ENCODE measurements at places on chromosomes 6 and 20.

GRCh38 chr20:58091810-58092209 is 136.6 kb downstream of the ANKRD60 start:
- DNase-seq, result no peak

DNA sequence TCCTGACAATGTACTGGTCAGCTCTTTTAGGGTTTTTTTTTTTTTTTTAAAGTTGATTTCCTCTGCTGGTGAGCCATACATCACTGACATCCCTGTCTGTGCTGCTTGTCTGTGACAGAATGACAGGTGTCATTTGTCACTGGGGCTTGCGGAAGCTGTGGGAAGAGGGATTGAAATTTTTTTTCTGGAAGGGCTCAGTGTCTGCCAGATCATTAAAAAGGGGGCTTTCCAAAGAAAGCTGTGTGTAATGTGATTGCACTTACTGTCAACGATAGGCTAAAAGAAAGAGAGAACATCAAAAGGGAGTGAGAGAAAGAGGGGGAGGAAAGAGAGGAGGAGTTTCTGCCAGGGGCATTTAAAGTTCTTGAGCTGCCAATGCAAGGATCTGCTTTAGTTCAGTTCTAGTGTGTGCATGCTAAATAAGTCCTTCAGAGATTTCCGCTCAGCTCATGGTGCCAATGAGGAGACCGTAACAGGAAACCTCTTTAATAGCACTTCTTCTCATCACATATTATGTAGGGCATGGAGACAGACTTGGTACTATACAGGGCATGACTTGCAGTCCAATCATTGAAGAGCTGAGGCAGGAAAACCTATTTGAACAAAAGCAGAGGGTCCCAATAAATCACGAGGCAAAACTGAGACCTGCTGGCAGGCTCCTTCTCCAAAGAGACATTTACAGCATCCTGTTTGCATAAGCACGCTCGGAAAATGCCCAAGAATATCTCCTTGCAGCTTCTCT is 177.2 kb downstream of the TSHZ2 start:
- DNase-seq, result peak; percentile 47

- peak; percentile 76 for DNase-seq
Measured at GRCh38 chr20:50655311-50655880, 35.9 kb downstream of the RIPOR3 start.

DNA sequence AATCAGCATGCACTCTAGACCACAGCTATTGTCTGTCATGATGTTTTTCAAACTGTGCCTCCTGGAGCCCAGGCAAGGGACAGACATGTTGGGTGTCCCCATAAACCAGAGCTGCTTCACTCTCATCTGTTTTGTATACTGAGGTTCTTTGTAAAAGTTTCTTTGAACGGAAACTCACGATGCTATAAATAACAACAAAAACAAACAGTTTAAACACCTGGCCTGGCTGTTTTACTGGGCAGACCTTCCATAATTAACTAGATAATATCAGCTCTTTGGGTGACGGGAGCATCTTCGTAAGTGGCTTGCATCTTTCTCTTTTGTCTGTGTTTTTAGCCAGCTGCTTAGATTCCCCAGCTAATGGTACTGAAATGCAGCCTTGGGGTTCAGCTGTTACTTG is 190.3 kb downstream of the ZDHHC14 start:
- no peak for DNase-seq

- DNase-seq, result no peak
Measured at GRCh38 chr20:10250902-10251301, 32.3 kb downstream of the SNAP25 start.

DNA sequence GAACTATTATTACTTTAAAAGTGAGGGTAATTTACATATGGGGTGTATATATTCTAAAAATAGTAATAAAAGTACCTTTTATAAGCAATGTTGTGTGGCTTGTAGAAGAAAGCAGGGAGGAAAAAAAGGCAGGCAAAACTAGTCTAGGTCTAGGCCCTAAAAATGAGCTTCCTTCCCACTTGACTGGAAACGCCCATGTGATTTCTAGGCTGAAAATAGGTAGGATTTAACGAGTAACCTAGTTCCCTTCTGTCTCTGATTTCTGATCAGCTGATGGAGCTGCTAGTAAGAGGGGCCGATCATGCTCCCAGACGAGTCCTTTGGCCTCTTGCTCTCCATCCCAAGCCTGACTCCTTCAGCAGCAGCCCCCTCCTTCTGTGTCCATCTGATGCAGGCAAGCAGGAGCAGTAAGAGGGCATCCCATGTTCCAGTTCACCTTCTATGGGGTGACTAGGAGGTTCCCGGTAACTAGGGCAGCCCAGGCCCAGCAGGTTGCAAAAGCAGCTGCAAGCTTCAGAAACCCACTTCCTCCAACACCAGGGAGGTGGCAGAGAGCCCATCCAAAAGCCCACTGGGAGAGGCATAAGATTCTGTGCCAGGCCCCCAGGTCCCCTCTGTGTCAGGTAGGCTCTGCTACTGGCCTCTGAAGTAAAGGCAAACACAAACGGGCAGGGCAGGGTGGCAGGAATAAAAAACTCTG is 24.4 kb downstream of the TBC1D20 start:
- DNase-seq, result no peak

- DNase-seq, result no peak
Measured at GRCh38 chr6:114550316-114550715, 207.5 kb upstream of the HS3ST5 start.

DNA sequence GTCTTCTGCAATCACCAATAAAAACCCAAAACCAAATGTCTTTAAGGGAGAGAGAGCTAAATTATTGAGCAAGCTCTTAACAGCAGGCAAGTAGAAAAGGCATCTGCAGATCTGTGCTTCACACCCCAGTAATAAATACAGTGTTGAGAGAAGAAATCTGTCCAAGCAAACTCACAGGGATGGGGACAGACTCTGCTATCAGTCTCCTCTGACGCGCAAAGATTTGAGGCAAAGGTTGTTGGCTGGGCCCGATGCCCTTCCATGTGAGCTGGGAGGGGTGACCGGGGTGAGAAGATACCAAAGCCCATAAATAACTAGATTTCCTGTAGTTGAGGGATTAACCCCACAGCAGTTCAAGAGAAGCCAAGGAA is 315.2 kb upstream of the SOX4 start:
- peak; percentile 86 for DNase-seq

DNA sequence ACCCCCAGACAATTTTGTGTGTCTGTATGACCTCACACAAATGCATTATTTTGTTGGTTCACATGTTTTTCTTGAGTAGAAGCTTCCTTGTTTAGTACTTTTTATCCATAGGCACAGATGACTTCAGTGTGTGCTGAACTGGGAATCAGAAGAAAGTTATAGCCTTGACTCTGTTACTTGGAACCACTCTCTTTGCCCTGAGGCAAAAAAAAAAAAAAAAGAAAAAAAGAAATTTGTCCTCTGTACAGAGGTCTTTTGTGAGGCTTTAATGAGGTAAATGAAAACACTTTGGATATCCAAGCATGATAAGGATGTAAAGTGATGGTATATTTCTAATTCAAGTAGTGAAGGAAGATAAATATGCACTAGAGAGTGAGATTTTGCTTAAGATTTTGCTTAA is 51.9 kb downstream of the TRMT11 start:
- DNase-seq, result no peak

DNA sequence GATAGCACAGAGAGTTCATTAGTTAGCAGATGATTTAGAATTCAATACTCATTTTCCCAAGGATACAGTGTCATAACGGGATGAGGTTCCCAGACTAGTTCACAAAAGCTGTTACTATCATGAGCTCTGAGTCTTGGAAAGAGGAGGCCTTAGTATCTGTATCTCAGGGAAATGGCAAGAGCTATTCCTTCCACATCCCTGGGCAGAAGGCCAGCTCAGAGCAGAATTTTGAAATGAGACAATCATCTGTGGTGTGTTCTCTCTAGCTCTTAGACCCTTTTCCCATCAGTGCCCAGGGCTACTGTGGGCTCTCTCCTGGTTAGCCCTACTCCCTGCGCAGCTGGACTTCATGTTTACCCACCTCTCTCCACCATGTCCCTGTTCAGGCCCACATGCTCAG is 64.5 kb downstream of the JAG1 start:
- no peak for DNase-seq

GRCh38 chr6:160730911-160731310 is 28.9 kb downstream of the PLG start:
- no peak for DNase-seq

DNA sequence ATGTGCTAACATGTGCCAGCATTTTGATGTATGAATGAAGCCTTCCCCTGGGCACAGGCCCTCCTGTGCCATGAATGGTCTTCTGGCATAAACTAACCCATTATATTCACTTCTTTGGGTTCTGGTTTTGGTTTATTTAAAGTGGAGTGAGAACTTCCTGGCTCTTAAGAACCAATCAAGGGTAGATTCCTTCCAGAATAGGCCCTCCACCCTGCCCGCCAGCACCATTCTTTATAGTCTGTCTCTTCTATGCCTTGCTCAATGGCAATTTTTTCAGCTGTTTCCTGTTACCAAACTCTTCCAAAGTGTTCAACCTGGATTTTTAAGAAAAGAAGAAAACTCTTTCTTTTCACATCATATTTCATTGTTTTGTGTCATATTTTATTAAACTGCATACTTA is 44.1 kb downstream of the VEGFA start:
- no peak for DNase-seq

DNA sequence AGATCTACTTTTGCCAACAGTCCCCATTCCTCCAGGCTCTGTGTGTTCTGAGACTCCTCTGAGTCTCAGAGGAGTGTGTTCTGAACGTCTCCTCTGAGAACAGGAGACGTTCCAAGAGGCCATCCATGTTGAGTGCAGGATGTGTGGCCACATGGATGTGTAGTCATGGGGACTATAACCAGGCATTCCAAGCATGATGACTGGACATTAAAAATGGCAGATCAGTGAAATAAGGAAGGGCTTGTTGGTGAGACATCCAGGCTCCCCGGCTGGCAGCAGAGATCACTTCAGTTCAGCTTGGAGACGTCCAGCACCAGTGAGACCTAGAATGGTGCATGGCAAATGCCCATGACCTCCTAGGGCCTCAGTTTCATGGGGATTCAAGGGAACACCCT is 34.3 kb upstream of the POU5F1 start:
- DNase-seq, result no peak

- no peak for DNase-seq
Measured at GRCh38 chr20:20161611-20162010, 109.3 kb downstream of the CFAP61 start.

- peak; percentile 64 for DNase-seq
Measured at GRCh38 chr6:2353412-2354137, 108.2 kb upstream of the GMDS start.

DNA sequence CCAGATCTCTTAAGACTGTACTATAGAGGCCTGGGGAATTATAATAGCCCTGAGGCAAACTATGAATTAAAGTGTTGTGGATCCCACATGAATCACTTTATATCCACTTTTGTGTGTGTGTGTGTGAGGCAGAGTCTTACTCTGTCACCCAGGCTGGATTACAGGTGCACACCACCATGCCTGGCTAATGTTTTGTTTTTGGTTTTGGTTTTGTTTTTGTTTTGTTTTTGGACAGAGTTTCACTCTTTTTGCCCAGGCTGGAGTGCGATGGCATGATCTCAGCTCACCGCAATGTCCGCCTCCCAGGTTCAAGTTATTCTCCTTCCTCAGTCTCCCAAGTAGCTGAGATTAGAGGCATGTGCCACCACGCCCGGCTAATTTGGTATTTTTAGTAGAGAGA is 32.2 kb upstream of the MICB start:
- DNase-seq, result no peak

GRCh38 chr6:139249395-139249794 is 42.4 kb downstream of the TXLNB start:
- no peak for DNase-seq

- DNase-seq, result no peak
Measured at GRCh38 chr6:143123081-143123480, 62.4 kb downstream of the AIG1 start.

GRCh38 chr6:41939176-41939847 is 2.3 kb downstream of the CCND3 start:
- DNase-seq, result no peak

DNA sequence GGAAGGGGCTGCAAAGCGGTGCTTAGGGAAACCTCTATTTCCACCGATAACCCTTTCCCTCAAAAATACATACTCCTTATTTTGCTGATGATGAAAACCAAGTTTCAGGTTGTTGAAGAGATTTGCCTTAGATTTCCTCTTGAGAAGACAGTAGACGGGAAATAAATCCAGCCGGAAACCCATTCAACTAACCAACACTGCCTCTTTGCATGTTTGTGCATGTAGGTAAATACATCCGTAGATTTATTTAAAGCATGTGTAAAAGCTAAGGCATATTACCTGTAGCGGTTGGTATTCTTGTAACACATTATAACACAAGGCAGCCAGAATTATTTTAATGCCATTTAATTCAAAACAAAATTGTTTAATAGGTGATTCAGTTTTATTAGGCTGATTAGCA is 136.3 kb upstream of the SLC22A23 start:
- DNase-seq, result no peak

GRCh38 chr6:134850721-134851305 is 99.1 kb downstream of the ALDH8A1 start:
- DNase-seq, result no peak

DNA sequence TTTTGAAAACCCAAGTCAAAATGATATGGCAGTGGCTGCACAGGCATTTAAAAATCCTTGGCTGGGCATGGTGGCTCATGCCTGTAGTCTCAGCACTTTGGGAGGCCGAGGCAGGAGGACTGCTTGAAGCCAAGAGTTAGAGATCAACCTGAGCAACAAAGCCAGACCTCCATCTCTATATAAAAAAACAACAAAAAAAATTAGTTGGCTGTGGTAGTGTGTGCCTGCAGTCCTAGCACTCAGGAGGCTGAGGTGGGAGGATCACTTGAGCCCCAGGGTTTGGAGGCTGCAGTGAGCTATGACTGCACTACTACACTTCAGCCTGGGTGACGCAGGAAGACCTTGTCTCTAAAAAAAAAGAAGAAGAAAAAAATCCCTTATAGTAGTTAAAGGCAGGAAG is 142.9 kb downstream of the MYB start:
- no peak for DNase-seq

Data from brain (organoid and tissue), 16 donors.